ENCODE measurements at places on chromosomes 6 and 20. TPM values are rescaled to one million over a fixed set of nuclear protein-coding genes. Genes with fewer than 3 reads are reported as not detected.

GRCh38 chr20:59571551-59572314, 32.6 kb upstream of the PHACTR3 start:
- peak; percentile 30 for DNase-seq
- H3K27me3 ChIP-seq = peaks cover 37% of the 10 kb centered on the region
- H3K36me3 ChIP-seq = no peaks in the 10 kb centered on the region
- H3K4me1 ChIP-seq = no peaks in the 10 kb centered on the region
- no peak overlapping the region for H3K27ac ChIP-seq
- H3K4me3 ChIP-seq = peak overlapping the region; percentile 38

GRCh38 chr20:14672066-14672465, 334.7 kb upstream of the FLRT3 start:
- no peaks in the 10 kb centered on the region for H3K27me3 ChIP-seq
- no peak for DNase-seq
- no peaks in the 10 kb centered on the region for H3K36me3 ChIP-seq
- no peaks in the 10 kb centered on the region for H3K4me1 ChIP-seq

GRCh38 chr6:7389162-7389450, 436 bp downstream of the CAGE1 start:
- H3K27me3 ChIP-seq = no peaks in the 10 kb centered on the region
- DNase-seq = no peak
- peak overlapping the region; percentile 97 for H3K27ac ChIP-seq
- peak overlapping the region; percentile 67 for H3K4me3 ChIP-seq
- H3K36me3 ChIP-seq = peaks cover 12% of the 10 kb centered on the region
- peaks cover 17% of the 10 kb centered on the region for H3K4me1 ChIP-seq

- H3K4me3 ChIP-seq = no peak overlapping the region
- H3K4me1 ChIP-seq = no peaks in the 10 kb centered on the region
- no peaks in the 10 kb centered on the region for H3K36me3 ChIP-seq
- DNase-seq = no peak
- H3K27ac ChIP-seq = no peak overlapping the region
- no peaks in the 10 kb centered on the region for H3K27me3 ChIP-seq
Observed at GRCh38 chr20:23114018-23114417, 27.9 kb upstream of the CD93 start.

DNA sequence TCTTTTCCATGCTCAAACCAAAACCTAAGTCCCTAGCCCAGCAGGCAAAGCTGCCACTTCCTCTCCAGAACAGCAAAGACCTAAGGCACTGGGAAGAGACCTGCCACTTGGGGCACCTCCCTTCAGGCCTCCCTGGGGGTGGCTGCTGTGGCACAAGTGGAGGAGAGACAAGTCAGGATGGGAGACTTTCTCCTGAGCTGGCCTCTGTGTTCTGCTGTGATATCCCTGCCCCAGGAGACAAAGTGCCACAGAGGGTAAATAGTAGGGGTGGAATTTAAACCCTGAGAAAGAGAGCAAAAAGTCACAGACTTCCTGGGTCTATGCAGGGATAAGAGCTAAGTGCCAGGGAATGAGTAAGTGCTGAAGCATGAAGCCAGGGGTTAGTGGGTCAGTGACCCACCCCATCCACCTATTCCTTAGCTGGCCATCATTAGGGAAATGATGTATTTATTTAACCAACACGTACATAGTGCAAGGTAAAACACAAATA, 84.2 kb downstream of the MRPL14 start:
- H3K36me3 ChIP-seq = no peaks in the 10 kb centered on the region
- peak overlapping the region; percentile 61 for H3K27ac ChIP-seq
- H3K27me3 ChIP-seq = no peaks in the 10 kb centered on the region
- H3K4me3 ChIP-seq = no peak overlapping the region
- peaks cover 53% of the 10 kb centered on the region for H3K4me1 ChIP-seq

The FAXC gene
- 0.87 TPM for total RNA-seq

The SYNDIG1 gene
- total RNA-seq = 15.5 TPM

The HLA-B gene
- 775 TPM for total RNA-seq

The C6orf47 gene
- 23.3 TPM for total RNA-seq

Measured in tibial nerve (tissue), 4 donors.